ENCODE measurements at places on chromosomes 3 and 15.

GRCh38 chr3:175851541-175851940 is 992.4 kb downstream of the NAALADL2 start:
- DNase-seq: no peak

DNA sequence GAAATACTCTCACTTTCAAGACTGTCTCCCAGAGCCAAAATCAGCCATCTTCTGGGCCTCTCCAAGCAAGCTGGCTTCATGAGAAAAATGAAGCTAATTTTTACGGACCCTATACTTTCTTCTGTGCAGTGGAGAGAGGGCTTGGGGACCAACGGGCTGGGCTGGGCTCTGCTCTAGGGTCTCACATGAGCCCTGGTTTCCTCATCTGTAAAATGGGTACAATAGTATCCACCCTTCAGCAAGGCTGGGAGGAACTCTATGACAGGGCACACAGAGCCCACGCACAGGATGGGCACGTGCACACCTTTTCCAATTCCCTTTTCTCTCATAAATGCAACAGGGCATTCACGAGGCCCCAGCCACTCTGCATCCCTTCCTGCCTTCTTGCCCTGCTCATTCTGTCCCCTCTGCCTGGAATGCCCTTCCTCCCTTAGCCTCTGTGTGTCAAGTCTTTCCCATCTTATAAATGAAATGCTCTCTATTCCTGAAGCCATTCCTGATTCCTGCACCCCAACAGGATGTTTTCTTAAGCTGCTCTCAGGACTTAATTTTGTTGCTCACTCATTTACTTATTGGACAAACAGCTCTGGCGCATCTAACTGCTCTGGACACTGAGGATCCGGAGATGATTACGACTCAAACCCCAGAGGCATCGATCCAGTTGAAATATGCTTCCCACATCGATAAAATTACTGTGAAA is 32.9 kb upstream of the SEC13 start:
- no peak for DNase-seq

- DNase-seq: no peak
Measured at GRCh38 chr3:187957165-187957581, 196.8 kb upstream of the LPP start.

DNA sequence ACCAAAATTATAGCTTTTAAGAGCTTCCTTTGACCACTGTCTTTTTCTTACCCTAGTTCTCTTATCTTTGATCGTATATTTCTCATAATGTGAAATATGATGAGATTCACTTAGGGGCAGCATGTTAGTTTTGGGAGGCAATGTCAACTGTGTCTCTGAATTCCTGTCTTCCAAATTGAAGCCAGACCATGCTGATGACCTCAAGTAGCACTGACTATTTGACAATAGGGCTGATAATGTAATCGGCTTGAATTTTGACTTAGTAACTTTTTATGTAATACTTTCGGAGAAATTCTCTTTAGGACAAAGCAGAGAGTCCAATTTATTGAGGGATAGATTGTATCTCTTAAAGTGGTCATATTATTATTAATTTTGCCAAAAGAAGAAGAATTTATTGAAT is 295.4 kb upstream of the TPRG1 start:
- no peak for DNase-seq

GRCh38 chr15:85692873-85693272 is 101.9 kb downstream of the KLHL25 start:
- no peak for DNase-seq

GRCh38 chr15:76299786-76300185 is 11.5 kb downstream of the ETFA start:
- peak; percentile 20 for DNase-seq

DNA sequence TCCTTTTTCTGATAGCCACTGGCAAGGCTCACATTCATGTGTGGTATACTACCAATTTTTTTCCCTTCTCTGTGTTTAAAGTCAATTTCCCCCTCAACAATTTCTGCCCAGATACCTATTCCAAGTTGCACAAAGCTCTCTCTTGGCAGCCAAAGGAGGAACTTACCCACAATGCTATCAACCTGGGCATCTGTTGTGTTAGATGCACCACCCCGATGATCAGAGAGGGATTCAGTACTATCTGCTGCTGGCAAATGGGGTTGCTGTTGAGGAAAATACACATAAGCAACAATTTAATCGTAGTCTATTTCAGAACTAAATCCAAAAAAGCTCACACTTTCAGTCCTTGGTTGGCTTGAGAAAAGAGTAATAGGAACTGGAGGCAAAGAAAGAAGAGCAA is 46.1 kb downstream of the AAGAB start:
- DNase-seq: no peak

- DNase-seq: no peak
Measured at GRCh38 chr3:172223870-172224269, 184.5 kb downstream of the FNDC3B start.

DNA sequence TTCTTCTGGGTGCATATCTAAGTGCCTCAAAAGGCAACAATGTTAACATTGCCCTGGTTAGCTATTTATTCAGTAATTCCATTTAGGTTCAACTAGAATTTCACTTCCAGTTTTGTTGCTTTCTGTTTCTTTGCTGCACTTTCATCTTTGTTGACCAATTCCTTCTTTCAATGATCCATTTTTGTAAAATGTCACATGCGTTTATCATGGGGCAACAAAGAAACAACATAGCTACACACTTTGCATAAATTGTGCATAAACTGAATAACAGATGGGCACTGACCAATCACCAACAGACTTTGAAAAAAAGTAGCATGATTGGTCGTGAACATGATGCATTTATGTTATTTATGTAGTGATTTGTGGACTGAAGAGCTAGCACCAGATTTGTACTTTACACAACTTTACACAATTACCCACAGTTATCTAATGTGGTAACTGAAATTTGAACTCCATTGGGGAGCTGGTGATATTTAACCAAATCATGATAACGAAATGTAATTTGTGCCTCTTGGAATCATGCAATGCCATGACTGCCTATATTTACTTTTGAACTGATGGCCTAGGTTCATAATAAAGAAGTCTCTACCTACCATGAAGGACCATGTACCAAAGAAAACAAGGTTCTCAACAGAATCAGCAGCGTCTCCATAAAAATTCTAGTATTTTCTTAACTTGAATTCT is 7.1 kb upstream of the CPOX start:
- no peak for DNase-seq

DNA sequence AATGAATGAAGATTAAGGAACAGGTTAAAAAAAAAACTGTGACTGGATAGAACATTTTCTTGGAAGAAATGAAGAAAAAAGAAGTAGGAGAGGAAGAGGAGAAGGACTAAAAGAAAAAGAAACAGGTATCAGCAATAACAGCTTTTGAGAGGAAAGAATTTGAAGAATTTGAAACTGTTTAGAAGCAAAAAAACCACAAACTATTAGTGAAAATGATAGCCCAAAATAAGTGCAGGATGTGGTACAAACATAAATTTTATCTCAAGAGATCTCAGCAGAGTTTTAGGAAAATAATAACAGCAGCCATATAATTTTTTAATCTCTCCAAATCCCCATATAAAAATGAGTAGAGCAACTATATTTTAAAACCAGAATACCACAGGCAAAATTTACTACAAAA is 8.8 kb upstream of the A4GNT start:
- DNase-seq: no peak

- no peak for DNase-seq
Measured at GRCh38 chr3:144200466-144200865, 228.8 kb downstream of the DIPK2A start.

- DNase-seq: no peak
Measured at GRCh38 chr3:174342941-174343501, 516.1 kb upstream of the NAALADL2 start.

- no peak for DNase-seq
Measured at GRCh38 chr15:89098281-89098680, 10.0 kb downstream of the ABHD2 start.

DNA sequence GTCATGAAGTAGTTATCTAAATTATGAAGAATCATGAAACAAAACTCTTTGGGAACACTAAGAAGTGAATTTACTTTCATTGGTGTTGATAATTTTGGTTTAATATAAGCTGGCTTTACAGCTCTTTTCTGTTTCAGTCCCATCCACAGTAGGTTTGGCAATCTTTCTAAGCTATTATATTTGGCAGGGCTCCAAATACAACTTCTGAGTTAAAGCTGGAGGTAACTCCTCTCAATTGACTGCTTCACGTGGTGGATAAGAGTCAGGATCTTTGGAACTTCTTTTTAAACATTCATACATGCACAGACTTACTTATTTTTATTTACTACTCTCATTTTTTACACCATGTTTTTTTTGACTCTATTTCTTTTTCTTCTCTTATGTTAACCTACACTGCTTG is 106.5 kb upstream of the EPHA3 start:
- no peak for DNase-seq
